Stimulated activated CD8-positive, alpha-beta memory T cell treated with anti-CD3 and anti-CD28 coated beads, Interleukin-4, amount 100 ng/mL, for 4 hours (primary cell): ENCODE measurements at places on chromosomes 16 and 17.

DNA sequence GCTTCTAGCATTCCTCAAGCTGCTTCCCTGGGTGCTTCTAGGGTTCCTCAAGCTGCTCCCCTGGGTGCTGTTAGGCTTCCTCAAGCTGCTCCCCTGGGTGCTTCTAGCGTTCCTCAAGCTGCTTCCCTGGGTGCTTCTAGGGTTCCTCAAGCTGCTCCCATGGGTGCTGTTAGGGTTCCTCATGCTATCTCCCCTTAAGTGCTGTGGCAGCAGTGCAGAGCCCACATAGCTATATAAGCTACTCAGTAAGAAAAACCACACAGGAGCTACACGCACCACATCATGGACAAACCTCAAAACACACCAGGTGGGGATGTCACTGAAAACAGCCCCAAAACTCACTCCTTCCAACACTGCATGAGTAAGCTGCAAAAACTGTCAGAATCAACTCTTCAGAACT is 35.2 kb downstream of the ANKRD11 start:
- no peak for DNase-seq

DNA sequence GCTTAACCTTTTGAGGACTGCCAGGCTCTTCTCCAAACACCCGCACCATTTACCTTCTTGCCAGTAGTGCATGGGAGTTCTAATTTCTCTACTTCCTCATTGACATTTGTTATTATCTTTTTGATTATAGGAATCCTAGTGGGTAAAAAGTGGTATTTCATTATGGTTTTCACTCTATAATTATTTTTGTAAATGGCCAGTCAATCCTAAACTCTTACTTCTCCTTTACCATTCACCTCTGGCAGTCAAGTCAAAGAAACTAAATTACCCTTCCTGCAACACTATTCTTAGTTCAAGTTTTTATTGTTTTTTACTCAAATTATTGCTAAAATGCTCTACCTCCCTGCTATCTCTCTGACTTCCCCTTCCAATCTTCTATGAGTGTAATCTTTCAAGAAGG is 29.8 kb upstream of the ANKFY1 start:
- DNase-seq: no peak

DNA sequence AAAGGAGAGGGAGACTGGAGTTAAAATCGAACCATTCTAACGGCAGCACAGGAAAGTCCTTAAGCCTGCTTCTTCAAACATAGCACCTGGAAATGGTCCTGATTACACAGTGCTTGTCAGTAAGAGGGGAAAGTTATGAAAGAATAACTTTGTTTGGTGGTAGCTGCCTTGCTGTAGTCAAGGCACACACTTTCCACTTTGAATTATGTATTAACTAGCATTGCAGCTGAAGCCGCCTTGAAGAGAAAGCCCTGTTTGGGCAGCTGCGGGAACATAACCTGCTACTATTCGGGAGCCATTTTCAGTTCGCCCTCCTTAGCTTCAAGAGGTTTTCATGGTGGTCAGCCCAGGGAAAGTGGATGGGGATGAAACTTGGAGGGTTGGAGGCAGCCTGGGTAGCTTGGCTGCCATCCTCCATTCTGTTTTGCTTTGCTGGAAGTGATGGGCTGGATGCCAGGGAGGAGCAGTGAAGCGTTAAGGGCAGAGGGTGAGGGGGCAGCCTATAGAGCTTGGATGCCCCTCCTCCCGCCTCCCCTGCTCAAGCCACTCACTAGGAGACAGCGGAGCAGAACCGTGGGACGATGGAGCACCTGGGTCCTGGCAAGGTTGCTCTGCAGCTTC is 5.3 kb upstream of the HAS3 start:
- no peak for DNase-seq

DNA sequence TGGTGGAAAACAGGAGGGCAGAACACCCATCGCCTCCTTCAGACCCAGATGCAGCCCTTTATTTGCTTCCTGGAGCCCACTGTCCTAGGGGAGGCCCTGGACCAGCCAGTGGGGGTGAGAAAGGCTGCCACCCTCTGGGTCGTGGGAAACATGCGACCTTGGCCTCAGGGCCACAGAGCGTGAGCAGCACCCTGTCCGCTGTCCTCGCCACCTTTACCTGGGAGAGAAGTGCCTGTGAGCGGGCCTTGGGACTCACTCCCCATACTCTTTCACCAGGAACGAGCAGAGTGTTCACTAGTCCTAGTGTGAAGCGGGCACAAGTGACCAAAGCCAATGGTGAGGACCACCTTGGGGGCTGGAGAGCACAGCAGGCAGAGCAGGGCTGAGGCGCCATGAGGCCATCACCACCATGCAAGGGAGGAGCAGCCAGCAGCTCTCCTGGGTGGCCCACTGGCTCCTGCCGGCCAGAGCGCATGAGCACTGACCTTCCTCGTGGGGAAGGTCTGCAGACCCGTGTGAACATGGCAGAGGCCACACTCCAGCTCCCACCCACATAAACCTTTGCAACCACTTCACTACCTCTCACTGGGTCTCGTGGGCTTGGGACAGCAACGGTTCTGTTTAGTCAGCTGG is 8.5 kb downstream of the SMCR8 start:
- DNase-seq: no peak

- no peak for DNase-seq
Measured at GRCh38 chr17:1918346-1919162, 88.7 kb downstream of the RPA1 start.

DNA sequence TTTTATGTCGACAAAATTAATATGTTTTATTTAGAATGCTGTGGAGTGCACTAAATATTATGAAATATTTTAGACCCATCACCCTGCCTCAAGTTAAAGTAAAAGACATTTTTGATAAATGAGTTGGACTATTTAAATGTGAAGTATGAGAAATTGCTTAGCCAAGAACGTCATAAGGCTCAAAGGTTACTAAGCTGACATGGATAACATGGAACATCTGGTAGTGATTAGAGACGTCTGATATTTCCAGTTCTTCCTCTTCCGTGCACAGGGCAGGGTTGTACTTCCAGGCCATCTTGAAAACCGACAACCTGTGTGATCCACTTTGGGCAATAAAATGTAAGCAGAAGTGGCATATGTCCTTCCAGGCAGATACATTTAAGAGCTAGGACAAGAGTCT is 7.2 kb upstream of the CCL8 start:
- DNase-seq: no peak

- no peak for DNase-seq
Measured at GRCh38 chr16:58154345-58154744, 25.2 kb upstream of the CFAP20 start.

DNA sequence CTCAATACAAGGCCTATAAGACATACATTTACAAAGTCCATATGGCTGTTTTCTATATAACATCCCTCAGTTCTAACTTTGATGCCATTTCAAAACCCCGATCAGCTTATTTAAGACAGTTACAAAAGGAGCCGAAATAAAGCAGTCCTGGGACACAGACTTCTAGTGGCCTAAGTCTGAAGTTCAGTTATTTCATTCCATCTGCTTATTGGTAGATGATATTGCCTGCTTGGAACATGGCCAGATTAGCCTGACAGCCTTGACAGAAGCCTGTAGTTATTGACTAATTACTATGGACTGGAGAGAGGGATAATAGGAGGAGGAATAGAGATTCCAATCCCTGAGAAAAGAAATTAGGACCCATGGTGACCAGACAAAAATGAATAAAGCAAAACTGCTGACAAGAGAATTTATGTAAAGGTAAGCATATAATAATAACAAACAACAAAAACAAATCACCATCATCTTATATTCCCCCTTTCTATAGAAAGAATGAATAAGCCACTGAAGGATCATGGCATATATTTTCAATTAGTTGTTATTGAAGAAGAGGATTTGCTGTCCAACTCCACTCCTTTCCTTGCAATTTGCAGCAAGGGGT is 206.3 kb upstream of the TOM1L1 start:
- DNase-seq: no peak

DNA sequence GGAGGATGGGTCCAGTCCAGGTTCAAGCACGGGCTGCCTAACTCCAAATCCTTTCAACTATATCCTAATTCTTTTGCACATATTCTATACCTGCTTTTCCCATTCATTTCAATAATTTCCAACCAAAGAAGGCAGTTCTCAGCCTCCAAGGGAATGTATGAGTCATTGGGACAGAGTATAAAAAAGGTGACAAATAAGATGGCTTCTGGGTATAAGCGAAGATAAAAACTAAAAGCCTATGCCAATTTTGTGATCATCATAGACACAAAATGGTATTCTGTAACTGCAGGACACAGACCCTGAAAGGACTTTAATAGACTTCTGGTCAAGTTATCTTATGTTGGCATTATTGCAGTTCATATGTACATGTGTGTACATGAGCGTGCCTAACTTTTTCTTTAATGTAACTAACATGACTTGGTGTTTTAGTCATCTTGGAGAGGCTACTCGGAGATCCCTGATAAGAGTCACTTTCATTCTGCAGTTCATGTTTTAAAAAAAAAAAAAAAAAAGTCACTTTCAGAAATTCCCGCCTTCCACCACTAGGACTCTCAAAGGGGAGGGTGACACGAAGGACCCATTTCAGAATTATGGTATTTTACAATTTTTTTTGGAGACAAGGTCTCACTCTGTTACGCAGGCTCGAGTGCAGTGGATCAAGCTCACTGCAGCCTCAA is 17.3 kb downstream of the COG1 start:
- DNase-seq: no peak

DNA sequence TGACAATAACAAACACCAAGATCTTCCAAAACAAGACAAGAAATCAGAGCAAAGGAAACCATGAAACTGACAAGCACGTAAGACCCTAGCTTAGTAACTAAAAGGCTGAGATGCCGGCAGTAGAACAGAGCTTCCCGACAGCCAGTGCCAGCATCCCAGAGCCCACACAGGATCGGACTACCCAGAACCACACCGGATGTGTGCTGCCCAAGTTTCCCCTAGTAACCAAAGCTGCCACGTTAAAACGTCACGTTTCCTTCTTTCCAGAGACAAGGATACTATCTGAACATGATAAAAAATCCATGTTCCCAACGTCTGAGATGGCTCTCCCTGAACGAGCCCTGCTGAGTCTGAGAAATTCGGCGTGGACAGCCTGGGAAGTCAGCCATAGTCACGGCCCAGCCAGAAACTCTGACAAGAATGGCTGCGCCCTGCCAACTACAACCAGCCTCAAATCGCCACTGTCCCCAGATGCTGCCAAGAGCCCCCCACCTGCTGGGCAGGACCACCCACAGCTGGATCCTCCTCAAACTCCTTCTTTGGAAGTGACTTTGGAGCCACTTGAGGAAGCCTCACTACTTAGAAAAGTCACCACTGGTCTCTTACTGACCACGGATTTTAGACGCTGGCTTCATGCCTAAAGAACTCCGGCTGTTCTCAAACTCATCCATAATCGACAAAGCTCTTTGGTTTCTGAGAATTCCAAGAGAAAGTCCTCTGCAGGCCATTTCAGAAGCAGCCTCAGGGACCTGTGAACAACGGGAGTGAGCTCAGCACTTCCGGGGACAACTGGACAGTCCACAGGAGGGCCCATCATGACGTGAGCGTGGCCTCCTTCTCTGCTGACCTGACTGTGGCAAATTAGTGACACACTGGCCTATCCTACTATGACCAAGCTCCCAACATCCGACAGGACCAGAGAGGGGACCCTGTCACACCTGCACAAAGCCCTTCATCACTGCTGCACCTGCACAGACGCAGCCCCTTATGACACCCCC is 16.7 kb downstream of the CCDC57 start:
- DNase-seq: no peak

DNA sequence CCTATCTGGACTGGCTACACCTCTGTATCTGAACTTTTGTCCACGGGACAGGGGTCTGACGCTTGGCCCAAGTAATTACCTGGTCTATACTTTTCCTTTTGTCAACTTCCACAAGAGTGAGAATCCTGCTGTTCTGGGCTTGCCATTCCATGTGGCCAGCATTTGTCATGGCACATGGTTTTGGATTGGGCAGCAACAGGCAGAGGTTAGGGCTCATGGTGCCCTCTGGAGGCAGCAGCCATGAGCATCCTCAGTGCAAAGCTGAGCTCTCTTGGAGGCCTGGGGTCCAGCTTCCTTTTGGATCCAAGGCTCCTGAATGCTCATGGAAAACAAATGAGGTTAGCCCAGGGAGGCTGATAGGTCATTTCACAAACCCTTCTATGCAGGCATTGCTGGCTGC is 7.5 kb upstream of the EDC4 start:
- DNase-seq: no peak

DNA sequence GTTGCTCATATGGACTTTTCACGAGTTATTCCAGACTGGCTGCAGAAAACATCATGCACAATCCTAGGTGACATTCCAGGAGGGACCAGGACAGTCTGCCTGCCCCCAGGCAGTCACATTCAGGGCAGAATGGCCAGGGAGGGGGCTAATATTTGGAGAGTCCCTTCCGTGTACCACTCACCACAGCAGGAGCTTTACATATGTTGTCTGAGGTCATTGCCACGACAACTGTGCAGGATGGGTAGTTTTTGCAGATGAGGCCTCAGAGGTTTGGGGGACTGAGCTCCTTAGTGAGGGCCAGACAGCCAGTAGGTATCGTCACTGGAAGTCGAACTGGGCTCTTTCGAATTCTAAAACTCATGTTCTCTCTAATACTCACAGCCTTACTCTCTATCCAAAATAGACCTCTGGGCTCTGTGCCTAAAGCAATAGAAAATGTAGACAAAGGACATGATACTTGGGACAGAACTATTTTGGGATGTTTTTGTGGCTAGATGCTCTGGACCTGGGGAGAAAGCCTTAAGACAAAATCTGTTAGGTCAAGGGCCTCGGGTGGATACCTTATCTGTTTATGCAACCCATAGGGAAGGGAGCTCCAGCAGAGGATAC is 338.5 kb downstream of the MAF start:
- DNase-seq: no peak

- DNase-seq: no peak
Measured at GRCh38 chr17:14329900-14330491, 29.1 kb downstream of the HS3ST3B1 start.

- no peak for DNase-seq
Measured at GRCh38 chr16:3243882-3244281, 8.9 kb upstream of the ZNF200 start.

- DNase-seq: no peak
Measured at GRCh38 chr17:63714550-63715277, 14.8 kb upstream of the LIMD2 start.
